ENCODE measurements at places on chromosomes 5 and 9.
A peak's percentile ranks its signal among the peaks of the same experiment; 100 is the strongest.

- no peak for DNase-seq
Observed at GRCh38 chr9:129310666-129311350, 132.7 kb upstream of the IER5L start.

- no peak for DNase-seq
Observed at GRCh38 chr9:14561929-14562405, 131.3 kb downstream of the ZDHHC21 start.

DNA sequence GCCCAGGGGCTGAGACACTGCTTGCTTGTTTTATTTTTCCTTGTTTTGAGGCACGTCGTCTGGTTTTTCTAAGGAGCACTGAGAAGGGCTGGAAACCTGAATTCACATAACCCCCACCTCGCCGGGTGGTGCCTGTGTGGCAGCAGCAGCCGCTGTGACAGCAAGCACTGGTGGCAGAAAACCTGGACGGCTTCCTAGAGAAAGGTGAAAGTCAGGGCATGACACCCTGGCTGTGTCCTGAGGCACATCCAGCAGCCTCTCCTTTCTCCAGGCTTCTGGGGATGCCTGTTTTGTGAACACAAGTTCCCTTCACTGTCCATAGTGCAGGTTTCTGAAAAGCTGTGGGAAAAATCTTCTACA is 29.2 kb downstream of the MRPL36 start:
- DNase-seq: no peak

- no peak for DNase-seq
Observed at GRCh38 chr5:56346044-56346710, 113.0 kb upstream of the ANKRD55 start.

DNA sequence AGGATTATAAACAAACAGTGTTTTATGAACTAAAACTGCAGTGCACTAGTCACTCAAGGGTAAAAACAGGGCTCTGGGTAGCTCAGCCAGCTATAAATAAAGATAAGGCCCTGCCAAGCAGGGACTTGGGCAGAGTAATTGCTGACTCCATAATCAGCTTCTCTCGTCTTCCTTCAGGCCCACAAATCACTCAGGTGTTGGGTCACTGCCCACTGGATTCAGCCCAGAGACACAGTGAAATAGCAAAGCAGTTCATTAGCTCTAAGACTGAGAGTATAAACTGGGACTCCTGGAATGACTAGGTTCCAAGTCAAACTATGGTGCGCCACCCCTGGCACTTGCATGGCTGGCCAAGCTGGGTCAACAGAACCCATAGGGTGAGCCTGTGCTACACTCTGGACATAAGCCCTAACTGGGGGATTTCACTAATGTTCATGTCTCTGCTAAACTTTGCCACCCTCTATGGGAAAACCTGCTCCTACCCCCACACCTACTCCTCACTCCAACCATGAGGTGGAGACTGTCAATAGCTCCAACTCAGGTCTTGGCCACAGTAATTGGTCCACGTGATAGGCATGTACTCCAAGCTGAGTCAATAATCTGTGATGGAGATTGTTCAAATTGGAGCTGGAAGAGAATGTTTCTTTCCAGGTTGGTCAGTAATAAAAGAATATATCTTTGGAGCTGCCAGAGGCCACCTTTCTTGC is 158.5 kb downstream of the SLIT3 start:
- DNase-seq: peak; percentile 47

GRCh38 chr5:66169534-66169933 is 25.4 kb downstream of the SREK1 start:
- no peak for DNase-seq

DNA sequence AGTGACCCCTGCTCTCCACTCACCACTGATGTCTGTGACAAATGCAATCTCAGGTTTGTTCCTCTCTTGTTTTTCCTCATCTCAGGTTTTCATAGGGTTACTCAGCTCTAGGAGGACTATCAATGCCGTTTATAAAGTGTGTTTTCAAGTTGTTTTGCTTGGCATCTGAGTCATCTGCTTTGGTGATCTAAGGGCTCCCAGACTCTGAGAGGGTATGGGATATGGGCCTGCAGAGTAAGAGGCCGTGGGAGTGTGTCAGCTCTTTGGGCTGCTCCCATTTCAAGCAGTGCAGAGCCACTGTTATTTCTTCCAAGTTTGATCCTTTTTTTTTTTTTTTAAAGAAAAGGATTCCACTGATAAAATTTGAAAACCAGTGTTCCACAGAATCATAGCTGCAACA is 46.3 kb downstream of the NNT start:
- no peak for DNase-seq

- no peak for DNase-seq
Observed at GRCh38 chr9:38026021-38026809, 42.8 kb downstream of the SHB start.

DNA sequence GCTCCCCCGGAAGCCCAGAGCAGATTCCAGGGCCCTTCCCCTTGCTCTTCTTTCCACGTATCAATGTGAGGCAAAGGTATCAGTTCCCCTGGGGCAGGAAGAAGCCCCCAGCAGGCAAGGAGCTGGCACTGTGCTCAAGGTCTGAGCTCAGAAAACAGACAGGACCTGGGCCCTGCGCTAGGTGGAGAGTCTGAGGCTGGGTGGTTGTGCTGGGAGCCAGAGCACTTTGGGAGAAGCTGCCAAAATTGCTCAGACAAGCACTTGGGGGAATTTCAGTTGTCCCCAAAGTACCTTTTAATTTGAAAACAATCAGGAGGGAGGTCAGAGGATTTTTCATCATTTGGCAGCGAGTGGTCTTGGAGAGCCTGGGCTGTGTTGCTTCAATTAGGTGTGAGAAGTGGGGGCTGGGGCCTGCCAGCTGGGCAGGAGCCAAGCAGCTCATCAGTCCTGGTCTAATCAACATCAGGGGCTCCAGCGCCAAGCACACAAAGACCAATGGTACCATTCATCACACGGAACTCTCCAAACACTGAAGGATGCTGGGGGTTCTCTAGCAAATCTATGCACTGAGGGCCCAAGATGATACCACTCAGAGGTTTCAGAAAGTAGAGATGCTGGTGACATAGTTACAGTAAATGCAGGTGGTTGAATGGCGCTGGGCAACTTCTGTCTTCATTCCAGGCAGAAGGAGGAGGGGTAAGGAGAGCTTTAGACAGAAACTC is 176.5 kb downstream of the SNX18 start:
- no peak for DNase-seq

DNA sequence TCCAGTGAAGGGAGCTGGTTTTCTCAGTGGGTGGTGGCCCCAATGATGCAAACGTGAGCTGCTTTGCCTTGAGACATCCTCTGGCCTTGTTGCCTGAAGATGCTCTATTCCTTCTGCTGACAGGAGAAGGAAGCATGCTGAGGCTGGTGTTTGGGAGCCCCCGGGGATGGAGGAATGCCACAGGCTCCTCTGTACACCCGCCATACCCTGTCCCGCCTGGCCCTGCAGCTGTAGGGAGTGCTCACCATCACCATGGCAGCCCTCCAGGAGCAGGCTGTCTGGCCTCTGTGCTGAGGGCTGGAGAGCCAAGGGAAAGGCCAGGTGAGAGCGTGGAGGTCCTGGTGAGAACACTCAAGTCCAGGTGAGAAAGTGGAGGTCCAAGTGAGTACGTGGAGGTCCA is 134.4 kb downstream of the MRPL36 start:
- no peak for DNase-seq

DNA sequence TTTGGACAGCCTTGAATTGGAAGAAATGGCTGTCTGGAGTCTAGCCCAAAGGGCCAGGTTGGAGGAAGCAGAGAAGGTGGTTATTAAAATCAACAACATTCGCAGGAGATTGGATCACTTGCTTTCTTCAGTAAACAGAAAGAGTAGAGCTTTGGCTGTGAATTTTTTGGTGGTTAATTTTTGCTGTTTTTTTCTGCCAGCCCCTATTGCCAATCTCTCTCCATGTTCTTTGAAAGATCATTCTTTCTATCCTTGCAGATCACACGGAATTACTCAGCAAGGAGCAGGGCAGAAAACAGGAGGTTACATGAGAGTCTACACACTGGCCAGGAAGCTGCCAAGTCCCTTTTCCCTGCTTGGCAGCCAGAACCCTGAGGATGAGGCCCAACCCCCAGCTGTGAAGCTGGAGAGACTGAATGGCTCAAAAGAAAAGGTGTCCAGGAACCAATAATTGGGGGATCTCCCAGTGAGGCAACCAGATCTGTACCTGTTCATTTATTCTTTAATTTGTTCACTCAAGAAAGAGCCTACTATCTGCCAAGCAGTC is 13.0 kb downstream of the GLRX start:
- DNase-seq: no peak

DNA sequence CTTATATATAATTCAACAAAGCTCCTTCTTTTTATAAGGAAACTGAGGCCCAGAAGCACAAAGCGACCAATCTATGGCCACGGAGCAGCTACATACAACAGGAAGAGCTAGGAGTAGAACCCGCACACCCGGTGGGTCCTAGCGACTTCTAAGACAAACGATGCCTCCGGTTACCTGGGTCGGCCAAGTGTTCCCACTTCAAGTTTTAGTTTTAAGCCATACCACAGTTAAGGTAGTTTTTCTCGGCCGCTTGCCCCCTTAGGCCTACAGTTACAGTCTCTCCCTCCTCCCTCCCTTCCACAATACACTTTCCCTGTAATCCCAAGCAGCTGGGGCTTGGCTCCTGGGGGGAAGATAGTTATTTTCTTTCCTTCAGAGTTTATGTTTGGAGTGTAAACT is 533 bp downstream of the SREK1IP1 start:
- no peak for DNase-seq

DNA sequence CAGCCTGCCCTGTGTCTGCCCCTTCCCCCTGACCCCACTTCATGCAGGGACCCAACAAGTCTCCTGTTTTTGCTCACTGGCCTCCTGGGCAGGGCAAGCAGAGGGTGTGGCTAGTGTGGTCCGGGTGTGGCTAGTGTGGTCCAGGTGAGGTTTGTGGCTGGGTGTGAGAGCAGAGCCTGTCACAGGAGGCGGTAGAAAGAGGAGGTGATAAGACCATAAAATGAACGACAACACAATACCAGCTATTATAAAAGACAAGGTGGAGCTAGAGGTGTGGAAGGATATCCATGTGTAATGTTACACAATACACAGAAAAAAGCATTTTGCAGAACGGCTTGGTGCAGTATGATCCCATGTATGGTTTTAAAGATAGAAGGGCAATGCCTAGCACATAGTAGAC is 23.3 kb downstream of the SPRY4 start:
- no peak for DNase-seq

DNA sequence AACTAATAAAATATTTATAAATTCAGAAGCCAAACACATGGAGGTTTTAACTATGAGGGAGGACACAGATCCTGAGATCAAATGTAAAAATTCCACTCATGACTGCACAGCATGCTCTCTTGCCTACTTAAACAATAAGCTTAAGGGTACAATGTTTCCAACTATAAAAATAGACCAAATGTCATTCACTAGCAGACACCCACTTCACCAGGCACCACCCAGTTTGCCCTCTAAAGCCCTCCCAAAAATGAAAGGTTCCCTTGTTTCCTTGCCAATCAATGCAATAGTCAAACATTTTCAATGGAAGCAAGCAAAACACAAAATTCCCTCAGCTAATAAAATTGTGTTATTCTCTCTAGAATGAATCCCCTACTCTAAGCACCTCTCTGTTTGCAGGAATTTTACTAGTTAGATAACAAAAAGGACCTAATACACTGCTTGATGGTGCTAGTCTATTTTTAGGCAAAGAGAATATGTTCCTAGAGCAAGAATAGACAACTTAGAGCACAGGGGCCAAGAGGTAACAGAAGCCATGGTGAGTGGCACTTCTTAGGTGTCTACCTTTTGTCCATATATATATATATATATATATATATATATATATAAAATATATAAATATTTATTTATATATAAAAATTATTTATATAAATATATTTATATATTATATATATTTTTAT is 135.3 kb downstream of the HOMER1 start:
- no peak for DNase-seq

GRCh38 chr5:53302529-53302928 is 177.9 kb upstream of the FST start:
- no peak for DNase-seq

DNA sequence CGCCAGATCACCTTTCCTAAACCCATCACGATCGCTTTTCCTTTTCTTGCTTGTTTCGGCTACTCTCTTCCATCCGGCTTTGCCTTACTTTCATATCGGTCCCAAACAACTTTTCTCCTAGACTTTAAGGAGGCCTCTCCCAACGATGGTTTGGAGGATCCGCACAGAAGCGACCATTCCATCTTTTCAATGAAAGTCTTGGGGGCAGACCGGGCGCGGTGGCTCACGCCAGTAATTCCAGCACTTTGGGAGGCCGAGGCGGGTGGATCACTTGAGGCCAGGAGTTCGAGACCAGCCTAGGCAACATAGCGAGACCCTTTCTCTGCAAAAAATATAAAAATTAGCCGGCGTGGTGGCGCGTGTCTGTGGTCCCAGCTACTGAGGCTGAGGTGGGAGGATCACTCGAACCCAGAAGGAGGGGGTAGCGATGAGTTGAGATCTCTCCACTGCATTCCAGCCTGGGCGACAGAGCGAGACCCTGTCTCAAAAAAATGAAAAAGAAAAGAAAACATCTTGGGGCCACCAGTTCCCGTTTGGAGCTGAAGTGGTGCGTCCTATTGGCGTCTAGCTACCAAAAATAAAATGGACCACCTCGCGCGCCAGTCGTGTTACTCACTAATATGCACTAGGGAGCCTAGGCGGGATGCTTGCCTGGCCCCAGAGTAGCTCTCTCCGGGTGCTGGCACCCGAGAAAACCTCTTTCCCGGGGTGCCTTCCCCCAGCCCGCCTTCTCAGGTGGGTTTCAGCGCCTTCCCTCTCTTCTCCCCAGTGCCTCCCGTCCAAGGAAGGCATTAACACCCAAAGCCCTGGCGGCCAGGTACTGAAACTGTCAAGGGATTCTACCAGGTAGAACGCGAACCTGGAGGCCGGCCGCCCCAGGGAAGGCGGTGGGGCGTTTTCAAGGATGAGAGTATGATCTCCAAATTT is 800 bp upstream of the AP3B1 start:
- no peak for DNase-seq

DNA sequence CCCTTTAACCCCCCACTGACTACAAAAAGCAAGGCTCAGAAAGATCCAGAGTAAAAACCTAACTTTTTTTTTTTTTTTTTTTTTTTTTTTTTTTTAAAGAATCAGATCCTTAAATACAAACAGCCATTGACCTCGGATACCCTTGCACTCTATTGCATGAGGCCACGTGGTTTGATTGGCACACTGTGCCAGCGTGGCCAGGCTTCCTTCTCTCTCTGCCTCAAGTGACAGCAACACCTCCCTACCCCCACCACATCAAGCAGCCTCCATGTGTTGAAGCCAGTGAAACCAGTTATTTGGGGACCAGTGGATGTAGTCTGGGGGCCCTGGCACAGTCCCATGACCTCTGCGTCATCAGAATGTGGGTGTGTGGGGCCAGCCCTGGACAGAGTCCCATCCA is 71.4 kb downstream of the OTULIN start:
- no peak for DNase-seq

- no peak for DNase-seq
Observed at GRCh38 chr5:40570408-40571129, 109.1 kb upstream of the PTGER4 start.

DNA sequence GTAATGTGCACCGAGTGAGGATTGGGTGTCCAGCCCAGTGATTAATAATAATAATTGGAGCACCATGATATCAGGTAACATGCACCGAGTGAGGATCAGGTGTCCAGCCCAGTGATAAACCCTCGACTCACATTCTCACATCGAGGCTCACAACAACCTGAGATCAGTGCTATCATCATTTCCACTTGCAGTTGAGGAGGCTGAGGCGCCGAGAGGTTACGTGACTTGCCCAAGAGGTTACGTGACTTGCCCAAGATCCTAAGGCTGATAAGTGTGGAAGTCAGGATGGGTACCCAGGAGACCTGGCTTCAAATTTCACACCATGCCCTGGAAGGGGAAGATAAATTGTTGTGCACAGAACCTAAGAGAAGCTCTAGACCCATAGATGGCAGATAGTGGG is 189.4 kb downstream of the MED10 start:
- DNase-seq: no peak
